Activated T-helper 1 cell treated with anti-CD3 and anti-CD28 coated beads, Interleukin-2, amount 50 U/mL, for 16 hours (primary cell): ENCODE measurements at places on chromosomes 13 and 19.
A peak's percentile ranks its signal among the peaks of the same experiment; 100 is the strongest.

- DNase-seq: no peak
These were observed 3.8 kb upstream of the KCTD12 start for GRCh38 chr13:76890021-76890420.

GRCh38 chr19:49890349-49891311 lies 6.1 kb downstream of the IL4I1 start:
- DNase-seq: peak; percentile 40

DNA sequence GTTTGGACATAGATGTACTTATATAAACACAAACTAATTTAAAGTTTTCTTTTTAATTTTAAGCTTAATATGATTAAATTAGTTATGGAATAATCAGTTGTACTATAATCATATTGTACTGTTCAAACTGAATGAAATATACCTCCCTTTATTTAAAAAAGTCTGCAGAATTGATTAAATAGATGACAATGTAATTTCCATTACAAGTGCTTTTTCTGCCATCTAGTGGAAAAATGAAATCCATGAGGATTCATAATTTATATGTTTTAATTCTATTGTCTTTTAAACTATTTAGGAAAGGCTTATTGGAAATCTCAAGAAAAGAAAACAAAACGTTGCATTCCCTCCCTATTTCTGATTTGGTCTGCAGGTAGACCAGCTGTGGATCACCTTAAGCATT lies 30.9 kb downstream of the MZT1 start:
- no peak for DNase-seq

GRCh38 chr13:110220471-110220870 lies 86.5 kb downstream of the COL4A1 start:
- DNase-seq: no peak

DNA sequence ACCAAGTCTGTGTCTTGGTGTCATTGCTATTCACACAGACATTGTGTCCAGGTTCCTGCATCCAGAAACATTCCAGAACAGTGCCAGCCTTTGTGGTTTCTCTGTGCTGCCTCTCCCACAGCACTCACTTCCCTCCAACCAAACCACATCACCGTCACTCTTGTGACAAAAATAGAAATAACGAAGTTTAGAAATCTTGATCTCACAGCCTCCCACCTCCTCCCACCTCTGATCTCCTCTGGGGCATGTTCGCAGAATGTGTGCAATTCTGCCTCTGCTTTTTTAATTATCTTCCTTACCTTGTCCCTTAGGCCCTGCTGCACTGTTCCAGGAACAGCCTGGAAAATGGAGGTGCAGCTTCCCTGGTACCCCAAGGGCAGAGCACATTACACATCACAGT lies 8.7 kb upstream of the SERPINE3 start:
- DNase-seq: no peak

- no peak for DNase-seq
These were observed 108.6 kb upstream of the GJB6 start for GRCh38 chr13:20340759-20341171.

DNA sequence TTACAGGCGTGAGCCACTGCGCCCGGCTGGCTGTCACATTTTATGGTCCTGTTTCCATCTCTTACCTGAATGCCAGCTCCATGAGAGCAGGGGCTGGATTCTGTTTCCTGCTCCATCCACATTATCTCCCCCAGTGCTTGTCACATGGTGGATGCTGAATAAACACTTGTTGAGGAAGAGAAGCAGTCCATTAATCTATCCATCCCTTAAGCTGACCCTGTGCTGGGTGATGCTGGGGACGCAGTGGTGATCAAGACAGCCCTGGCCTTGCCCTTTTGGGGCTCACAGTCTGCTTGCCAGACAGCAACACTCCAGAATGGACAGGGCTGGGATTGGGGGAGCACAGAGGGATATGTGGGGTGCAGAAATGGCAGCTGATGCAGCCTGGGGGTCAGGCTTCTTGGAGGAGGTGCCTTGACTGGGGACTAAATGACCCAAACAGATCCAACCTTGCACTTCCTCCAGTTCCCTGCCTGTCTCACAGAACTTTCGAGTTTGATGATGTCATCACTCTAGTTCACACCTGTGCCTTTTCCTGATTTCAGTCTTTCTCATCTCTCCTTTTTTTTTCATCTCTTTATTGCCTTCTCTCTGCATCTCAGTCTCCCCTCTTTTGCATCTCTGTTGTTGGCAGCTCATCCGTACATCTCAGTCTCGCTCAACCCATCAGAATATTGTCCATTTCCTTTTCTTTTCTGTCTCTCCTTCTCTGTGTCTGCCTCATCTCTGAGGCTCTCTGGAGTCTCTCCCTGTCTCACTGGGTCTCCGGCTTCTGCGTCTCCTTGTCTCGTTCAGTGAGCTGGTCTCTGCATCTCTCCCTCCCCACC lies 4.6 kb downstream of the IRF2BP1 start:
- DNase-seq: no peak

DNA sequence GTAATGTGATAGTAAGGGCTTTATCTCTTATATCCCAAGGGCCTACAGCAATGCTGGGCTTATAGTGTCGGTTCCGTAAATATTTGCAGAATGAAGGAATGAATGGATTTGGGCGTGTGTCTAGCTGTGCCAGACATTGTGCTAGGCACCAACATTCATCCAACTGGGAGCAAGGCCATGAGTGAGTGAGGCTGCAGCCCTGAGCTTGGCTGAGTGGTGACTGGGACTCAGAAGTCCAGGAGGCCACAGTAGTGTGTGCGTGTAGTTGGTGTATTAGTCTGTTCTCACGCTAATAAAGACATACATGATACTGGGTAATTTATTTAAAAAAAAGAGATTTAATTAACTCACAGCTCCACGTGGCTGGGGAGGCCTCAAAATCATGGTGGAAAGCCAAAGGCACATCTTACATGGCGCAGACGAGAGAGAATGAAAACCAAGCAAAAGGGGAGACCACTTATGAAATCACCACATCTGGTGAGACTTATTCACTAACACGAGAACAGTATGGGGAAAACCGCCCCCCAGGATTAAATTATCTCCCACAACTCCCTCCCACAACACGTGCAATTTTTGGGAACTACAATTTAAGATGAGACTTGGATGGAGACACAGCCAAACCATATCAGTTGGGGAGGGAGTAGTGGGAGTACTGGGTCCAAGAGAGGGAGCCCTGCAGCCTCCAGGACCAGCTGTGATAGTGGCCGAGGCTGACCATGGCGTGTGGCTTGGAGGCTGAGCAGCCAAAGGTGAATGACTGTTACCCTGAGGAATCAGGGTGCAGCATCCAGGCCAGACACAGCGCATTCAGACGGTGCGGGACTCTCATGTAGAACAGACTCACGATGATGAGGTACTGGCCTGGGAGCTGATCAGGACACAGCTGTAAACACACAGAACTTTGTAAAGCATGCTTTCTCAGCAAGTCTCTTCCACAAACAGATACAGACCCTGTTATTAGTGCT lies 104.6 kb downstream of the TEX26 start:
- DNase-seq: no peak

DNA sequence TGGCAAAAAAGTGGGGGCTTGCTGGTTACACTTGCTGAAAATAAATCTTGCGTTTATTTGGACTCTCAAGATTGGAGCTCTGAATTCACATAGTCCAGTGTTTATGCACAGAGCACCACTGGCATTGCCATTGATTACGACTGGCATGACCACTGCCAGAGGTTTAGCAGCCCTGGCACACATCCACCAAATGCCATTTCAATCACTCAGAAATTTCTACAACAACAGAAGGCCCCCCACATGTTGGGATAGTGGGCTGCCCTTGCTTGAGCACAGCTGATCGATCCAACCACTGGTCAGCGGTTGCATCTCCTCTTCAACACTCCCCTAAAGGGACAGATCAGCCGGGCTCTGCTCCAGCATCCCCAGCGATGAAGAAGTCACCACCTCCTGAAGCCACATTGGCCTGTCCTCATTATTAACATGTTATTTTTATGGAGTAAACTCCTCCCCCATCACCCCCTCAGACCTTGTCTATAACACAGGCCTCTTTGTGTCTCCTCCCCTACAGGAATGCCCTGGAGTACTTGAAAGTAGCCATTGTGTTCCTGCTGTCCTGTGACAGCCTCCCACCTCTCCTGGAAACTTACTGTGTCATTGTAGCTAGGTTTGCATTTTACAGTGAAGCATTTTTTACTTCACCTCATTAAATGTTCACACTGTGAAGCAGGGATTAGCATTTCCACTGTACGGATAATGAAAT lies 51.3 kb downstream of the CDADC1 start:
- DNase-seq: no peak

GRCh38 chr19:57382806-57383488 lies 6.7 kb upstream of the ZNF548 start:
- DNase-seq: no peak

DNA sequence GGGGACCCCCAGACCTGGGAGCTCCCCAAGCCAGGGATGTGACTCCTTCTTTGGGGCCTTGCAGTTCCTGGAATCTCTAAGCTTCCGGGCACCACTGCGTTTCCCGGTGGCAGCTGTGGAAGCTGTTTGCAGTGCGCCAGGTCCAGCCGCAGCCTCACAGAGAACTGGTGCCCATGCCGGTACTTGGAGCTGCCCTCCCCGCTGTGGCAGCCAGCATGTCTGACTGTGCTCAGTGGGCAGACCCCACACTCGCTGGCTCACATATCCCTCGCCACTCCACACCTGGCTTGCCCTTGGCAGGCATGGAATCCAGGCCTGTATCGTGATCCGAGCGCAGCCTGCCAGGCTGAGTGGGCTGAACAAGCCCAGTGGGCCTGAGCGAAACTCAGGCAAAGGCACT lies 753.2 kb upstream of the PCDH20 start:
- no peak for DNase-seq

- no peak for DNase-seq
These were observed 805.6 kb upstream of the ARGLU1 start for GRCh38 chr13:107373551-107373950.

- no peak for DNase-seq
These were observed 9.2 kb downstream of the FIZ1 start for GRCh38 chr19:55590109-55590508.

DNA sequence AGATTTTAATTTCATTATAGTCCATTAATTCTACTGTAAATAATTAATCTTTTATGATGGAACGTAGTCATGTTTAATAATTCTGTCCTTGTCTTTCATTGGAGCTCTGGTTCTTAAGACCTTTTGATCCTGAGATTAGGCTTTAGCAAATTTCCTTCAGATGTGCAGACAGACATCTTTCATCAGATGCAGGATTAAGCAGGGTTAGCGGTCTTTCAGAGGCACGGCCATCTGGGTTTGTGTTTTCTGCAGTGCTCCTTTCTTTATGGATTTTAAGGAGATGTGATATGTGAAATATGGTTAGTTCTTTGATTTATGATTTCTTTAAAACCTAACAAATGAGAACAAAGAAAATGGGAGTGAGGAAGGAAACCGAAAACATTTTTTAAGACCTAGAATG lies 643.9 kb upstream of the SGCG start:
- no peak for DNase-seq

DNA sequence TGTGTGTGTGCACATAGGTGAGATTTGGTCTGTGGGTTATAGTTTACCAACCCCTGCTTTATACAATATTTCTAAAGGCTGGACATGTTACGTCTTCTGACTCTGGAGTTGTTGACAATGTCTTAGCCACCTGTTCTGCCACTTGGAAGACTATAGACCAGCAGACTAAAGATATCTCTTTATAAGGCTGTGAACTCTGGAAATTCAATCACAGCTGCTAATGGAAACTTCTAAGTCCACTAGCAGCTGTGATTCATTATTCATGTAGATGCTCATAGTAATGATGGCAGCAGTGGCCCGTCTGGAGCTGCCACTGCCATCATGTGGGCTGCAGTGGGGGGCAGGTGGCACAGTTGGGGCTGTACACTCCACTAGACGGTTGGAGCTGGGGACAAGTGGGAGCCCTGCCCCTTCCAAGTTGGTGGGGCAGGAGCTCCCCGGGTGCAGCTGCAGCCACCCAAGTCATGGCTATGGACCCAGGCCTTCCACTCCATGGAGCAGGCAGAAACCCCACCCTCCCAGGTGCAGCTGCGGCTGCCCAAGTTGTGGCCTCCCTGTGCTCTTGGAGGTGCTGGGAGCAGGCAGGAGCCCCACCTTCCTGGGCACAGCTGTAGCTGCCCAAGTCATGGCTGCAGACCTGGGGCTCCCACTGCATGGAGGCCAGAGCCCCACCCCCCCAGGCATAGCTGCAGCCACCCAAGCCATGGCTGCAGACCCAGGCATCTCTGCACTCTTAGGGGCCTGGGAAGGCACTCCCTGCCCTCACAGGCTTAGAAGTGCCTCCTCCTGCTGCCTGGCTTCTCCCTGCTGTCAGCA lies 8.8 kb downstream of the IGFL4 start:
- DNase-seq: no peak

GRCh38 chr19:1364070-1364704 lies 19.5 kb upstream of the NDUFS7 start:
- DNase-seq: no peak

DNA sequence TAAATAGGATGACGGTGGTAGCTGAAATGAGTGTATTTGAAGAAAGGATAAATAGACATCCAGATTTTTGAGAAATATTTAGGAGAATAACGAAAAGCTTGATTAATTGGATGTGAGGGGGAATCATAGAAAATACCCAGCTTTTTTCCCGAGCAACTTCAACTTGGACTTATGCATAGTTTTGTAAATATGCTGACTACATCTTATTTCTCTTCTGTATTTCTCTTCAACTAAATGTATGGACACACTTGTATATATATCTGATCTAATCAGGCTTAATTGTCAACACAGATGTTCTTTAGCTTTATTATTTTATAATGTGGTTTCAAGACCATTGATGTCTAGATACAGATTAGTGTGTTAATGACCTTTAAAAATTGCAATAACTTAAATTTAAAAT lies 685.0 kb downstream of the SLITRK1 start:
- no peak for DNase-seq

DNA sequence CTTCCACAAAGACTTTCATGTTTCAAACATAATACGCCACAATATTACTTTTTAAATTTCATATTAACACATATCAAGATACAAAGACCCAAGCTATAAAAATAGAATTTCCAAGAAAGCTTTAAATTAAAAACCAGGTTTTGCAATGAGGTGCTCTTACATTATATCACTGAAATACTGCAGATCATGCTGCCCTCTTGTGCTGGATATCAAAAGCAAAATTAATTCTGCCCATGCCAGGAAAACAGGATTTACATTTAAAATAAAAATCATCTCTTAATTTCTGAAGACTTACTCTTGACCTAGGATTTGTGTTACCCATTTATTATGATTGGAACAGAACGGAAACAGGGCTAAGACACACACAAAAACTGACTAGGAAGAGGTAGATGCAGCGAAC lies 145.0 kb downstream of the ABCC4 start:
- DNase-seq: no peak

GRCh38 chr13:32314271-32315237 lies 609 bp downstream of the ZAR1L start:
- DNase-seq: peak; percentile 15
